ENCODE measurements at places on chromosomes 12 and 14. TPM values are rescaled to one million over a fixed set of nuclear protein-coding genes. Genes with fewer than 3 reads are reported as not detected.

DNA sequence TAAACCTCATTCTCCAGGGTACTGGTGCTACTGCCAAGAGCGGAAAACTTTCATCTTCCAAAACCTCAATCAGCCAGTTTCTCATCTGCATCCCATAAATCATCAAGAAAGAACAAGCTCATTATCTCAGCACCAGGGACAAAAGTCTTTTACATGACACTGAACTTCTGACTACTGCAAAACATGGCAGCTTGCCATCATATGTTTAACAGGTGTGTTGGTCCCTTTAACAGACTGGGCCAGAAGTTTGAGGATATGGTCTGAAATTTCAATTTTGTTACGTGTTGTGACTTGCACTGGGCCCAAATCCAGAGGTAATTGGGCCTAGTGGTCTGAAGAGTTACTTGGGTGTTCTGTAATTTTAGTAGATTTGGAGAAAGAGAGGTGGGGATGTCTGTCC lies 305.4 kb upstream of the SEL1L start:
- no peak for DNase-seq

DNA sequence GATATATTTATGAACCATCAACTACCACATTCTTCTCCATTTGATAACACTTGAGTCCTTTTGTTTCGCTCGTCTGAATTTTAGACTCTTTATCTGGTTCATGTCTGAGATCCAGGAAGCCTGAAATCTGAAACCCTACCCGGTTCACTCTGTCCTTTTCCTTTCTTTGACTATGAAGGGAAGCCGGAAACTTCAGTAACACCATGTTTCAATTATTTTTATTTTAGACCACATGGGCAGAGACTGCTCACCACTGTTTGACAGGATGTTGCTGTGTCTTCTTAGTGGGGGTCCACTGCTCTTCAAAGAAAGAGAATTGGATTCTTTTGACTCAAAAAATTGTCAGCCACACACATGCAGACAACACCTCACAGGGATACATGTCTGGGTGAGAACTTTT lies 331.9 kb upstream of the FLRT2 start:
- no peak for DNase-seq

GRCh38 chr12:20601668-20602280 lies 93.4 kb upstream of the SLCO1C1 start:
- peak; percentile 11 for DNase-seq

DNA sequence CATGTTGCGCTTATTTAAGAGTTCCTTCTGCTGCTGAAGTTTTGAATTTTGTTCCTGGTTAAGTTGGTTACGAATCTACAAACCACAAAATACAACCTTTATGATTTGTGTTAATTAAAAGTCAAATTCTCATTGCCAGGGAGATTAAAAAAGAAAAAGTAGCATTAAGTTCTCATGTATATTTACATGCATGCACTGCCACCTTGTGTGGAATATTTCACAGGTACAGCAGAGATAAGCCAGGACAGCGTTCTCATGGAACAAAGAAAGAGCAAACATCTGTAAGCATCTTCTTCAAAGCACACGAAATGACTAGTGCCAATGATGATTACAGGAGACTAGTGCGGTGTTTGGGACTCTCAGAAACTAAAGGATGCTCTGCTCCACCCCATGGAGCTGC lies 34.2 kb downstream of the ZFYVE21 start:
- DNase-seq: no peak

CCDC198 gene
- total RNA-seq: not detected

- no peak for DNase-seq
These were observed 204.0 kb upstream of the AVPR1A start for GRCh38 chr12:63354969-63355368.

BCL2L14 gene
- total RNA-seq: not detected

- DNase-seq: no peak
These were observed 8.2 kb downstream of the BCL11B start for GRCh38 chr14:99263564-99264330.

GRCh38 chr14:60647081-60647836 lies 2.0 kb downstream of the SIX1 start:
- DNase-seq: peak; percentile 85

DNA sequence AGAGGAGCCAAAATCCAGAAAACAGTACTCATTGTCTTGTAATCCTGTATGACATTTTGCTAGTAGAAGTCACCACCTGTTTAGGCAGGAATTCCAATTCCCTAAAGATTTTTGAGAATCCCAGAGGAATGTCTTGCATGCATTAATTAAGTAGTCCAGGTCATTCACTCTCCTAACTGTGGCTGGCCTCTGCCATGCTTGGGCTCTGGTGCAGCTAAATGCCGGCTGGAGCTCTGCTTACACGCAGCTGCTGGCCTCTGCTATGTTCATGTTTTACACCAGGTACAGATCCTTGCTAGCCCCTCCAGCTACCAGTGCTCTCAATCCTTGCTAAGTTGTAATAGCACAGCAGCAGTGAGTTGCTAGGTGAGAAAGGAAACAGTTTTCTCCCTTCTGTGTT lies 16.3 kb upstream of the HIF1A start:
- DNase-seq: peak; percentile 74

Data from LHCN-M2 (cell line).